ENCODE measurements at places on chromosomes 12 and 14.

GRCh38 chr14:100056431-100056830, 8.8 kb upstream of the EVL start:
- DNase-seq: no peak

DNA sequence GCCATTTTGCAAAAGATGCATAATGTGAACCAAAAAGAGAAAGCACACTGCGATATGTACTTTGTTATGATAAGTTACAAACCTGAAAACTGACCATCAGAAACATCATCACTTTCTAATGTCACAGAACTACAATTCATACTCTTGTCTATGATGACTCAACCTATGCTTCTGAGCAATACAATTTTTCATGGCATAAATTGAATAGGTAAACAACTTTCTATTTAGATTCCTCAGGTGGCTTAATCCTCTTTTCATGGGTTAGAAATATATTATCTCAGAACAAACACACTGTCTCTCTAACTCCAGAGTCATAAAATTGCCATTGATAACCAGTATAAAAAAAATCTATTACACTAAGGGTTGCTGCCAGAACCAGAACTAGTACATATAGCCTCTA, 1715.0 kb upstream of the FLRT2 start:
- no peak for DNase-seq

GRCh38 chr12:126040307-126040706, 975.1 kb downstream of the AACS start:
- DNase-seq: no peak

GRCh38 chr12:49636574-49636973, 13.2 kb downstream of the PRPF40B start:
- DNase-seq: no peak

GRCh38 chr14:50622978-50623377, 45.1 kb downstream of the SAV1 start:
- DNase-seq: no peak

All from NCI-H1048 (cell line).